ENCODE measurements at places on chromosomes 4 and X.

DNA sequence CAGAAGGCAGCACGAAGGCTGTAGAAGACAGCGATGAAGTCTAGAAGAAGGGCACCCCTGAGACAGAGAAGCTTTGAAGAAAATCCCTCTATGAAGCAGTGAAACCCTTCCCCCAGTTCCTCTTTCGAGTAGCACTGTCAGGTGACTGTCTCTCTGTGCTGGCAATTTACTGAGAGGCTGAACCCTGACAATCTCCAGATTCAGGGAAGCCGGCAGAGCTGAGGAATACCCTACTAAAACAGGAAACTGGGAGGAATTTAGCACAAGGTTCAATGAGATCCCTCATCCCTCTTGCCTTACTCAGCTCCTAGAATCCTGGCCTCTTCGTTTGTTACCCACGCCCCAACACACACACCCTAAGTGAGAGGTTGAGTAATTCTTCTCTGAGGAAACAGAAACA is 239.7 kb upstream of the NOCT start:
- DNase-seq = no peak

- no peak for DNase-seq
Measured at GRCh38 chrX:16357902-16358301, 190.6 kb downstream of the MAGEB17 start.

DNA sequence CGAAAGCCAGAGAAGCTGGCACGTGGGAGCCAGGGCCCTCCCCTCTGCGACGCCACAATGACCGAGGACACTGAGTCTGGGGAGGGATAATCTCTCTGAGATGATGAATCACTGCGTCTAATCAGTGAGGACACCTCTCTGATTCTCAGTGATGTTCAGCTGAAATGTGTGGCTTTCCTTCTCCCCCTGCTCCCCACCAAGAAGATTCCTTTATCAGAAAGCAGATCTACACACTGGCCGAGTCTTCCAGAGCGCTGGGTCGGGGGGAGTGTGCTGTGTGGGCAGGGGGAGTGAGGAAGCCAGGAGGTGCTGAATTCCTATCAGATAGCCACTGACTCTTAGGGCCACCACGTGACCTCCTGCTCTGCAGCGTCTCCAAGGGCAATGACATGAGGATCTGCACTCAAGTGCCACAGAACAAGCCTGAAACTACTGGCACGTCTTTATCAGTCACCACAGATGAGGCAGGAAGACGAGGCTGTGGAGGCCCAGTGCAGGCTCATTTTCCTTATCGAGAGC is 89.2 kb downstream of the GATB start:
- no peak for DNase-seq

GRCh38 chr4:159950707-159951106 is 847.8 kb downstream of the RAPGEF2 start:
- DNase-seq = no peak

- DNase-seq = no peak
Measured at GRCh38 chr4:174449944-174450785, 72.1 kb downstream of the HPGD start.

- DNase-seq = peak; percentile 99
Measured at GRCh38 chr4:54082168-54082567, 17.8 kb upstream of the CHIC2 start.

GRCh38 chrX:106716463-106716862 is 10.0 kb upstream of the RNF128 start:
- DNase-seq = no peak

DNA sequence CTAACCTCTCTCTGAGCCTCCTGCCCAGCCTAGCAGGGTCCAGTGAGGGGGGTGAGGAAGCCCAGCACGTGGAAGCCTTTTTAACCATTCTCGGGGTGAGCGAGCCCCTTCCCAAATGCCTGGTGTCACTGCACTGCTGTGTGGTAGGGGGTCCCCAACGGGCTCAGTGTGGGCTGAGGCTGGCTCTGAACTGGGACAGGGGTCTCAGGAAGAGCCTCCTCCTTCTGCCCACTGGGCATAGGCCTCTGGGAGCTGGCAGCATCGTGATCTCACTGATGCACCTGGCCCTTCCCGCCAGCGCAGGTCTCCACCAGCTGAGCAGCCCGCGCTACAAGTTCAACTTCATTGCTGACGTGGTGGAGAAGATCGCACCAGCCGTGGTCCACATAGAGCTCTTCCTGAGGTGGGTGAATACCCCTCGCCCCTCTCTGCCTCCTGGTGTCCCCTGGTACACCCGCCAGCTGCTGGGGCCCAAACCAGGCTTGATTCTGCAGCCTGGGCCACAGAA is 12.6 kb downstream of the HTRA3 start:
- DNase-seq = no peak

GRCh38 chr4:931960-932712 is at the start of the genes GAK and TMEM175:
Gene GAK (minus strand): TSS chr4:932316. CDS start chr4:932187, 129 bp downstream.
Gene TMEM175 (plus strand): TSS chr4:932460. CDS start chr4:947740, 15,280 bp downstream.
- peak; percentile 95 for DNase-seq

DNA sequence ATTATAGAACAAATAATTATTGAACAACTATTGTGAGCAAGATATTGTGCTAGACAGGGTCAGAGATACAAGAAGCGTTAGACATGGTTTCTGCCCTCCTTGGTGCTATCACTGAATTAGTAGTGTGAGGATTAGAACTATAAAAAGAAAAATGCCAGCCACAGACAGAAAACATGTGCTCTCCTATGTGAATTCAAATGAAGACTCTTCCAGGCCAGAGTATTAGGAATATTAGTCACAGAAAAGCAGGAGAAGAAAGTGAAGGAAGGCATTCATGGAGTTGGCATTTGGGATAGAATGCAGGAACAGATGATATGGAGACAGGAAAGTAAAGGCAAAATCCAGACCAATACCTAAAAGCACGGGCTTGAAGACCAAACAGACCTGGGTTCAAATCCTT is 179.6 kb upstream of the TENM3 start:
- DNase-seq = no peak

- DNase-seq = no peak
Measured at GRCh38 chrX:137748827-137749226, 182.9 kb downstream of the ZIC3 start.

DNA sequence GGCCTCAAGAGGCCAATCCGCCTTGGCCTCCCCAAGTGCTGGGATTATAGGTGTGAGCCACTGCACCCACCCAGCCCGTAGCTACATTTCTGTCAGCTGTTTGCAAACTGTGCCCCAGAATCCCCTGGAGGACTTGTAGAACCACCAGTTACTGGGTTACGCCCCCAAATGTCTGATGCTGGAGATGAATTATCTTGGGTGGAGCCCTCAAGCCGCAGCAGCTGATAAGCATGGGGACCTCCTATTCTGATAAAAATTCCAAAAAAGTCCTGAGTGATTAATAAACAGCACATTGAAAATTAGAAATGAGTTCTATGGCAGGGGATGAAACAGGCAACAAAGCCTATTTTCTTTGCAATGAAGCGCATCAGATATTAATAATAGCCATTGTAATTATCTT is 105.0 kb downstream of the PTTG2 start:
- DNase-seq = no peak

GRCh38 chr4:176735300-176735699 is 57.4 kb downstream of the VEGFC start:
- peak; percentile 34 for DNase-seq

GRCh38 chr4:175805846-175806245 is 6.2 kb downstream of the GPM6A start:
- no peak for DNase-seq

DNA sequence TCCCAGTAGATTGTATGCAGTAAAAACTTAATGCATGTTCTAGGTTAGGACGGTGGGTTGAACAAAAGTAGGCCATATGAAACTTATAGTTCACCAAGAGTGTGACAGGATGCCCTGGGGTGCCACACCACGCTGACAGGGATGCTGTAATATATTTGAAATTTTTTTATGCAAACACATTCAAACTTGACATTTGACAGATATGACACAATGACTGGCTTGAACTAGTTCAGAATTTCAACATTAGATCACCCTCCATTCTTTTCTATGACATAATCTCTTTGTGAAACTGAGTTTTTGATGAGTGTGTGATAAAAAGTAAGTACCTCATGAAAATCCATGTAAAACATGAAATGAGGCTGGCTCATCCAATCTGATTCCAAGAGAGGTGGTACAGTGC is 198.4 kb downstream of the PALLD start:
- DNase-seq = peak; percentile 49

DNA sequence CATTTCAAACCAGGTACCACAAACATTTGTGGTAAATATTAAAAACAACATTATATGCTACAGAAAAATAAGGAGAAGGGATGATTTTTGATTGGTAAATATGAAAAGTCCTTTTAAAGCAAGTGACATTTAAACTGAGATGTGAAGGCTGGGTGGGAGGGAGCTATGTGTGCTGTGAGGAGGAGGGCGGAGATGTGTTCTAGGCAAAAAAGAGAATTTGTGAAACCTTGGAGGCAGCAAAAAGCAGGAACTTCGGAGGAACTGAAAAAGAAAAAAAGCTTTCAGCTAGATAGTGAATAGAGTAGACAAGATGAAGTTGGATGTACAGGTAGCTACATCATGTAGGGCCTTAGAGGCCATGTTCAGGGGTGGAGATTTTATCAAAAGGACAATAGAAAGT is 10.1 kb upstream of the ARAP2 start:
- DNase-seq = no peak

DNA sequence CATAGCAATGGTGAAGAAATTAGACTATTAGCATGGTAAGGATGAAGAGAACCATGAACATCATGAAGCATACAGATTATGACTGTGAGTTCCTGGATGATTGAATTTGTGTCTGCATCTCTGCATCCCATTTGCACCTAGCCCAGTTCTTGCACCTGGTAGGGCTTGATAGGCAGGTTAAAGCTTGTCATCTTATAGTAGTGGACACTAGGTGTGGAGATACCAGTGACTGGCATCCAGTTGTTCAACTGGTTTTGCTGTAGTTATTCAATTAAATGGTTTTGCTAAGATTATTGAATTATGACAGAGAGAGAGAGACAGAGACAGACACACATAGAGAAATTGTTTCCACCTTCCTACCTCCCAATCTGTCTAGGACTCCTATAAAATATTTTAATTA is 5.0 kb downstream of the ADH7 start:
- no peak for DNase-seq

DNA sequence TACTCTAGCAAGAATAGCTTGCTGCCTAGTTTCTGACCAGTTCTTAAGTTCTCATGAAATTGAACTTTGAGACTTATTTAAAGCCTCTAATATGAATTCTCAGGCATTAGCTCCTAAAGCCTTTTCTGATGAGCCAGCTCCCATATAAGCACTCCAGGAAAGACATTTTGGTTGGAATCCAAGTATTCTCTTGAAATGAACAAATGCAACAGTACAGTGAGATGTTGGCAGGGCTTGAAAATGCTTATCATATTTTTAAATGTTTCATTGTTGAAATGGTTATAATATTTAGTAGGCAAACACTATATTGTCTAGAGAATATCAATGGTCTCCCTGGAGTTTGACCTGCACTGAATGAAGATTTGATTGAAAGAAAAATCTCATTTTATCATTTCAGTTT is 240.3 kb downstream of the ANK2 start:
- DNase-seq = peak; percentile 87

GRCh38 chr4:139530833-139531427 is 25.1 kb downstream of the SETD7 start:
- peak; percentile 37 for DNase-seq

DNA sequence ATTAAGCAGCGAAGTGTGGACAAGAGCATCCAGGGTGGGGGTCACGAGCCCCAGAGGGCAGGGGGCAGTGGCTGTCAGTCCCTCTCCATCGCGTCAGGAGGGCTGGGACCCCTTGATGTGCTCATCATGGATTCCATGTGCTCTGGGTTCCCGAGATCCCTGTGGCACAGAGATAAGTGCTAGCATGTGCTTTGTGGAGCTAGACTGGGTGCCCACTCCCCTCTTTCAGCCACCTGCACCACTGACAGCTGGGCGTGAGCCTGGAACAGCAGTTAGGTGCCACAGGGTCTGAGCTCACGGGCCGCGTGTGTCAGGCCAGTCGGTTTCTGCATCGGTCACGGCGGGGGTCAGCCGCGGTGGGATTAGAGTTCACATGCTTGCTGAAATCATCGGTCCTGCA is 24.3 kb downstream of the CPZ start:
- DNase-seq = no peak

DNA sequence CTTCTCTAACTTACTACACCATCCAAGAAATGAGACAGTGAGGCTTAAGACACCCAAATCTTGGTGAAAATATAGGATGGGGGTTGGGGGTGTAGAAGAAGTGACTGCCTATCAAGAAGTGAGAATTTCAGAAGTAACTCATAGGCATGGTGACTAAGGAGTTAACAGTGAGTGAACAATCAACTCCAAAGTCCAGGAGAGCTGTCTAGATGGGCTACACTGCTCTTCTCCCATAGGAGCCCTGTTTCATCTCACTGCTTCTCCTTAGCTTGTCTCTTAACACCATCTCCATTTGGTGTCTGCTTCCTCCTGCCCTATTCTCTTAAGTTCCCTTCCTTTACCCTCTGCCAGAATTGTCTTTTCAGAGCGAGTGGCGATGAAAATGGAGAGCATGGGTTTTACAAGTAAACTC is 22.7 kb downstream of the FABP2 start:
- no peak for DNase-seq

DNA sequence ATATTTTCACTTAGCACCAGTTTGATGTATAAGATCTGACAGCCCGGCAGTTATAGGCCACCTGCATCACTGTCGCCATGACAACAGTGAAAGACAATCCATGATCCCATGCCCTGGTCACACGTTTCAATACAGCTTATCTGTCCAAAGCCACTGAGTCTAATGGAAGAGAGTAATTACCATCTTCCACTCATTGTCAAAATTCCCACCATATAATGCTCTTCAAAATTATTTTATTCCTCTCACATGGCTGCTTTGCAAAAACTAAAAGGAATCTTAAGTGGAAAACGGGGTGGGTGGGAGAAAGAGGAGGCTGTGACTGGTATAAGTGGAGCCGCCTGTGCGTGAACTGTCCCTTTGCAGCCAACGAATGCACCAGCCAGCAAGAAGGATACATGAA is 44.2 kb downstream of the MAML3 start:
- no peak for DNase-seq

- DNase-seq = no peak
Measured at GRCh38 chr4:28358606-28359005, 1498.0 kb downstream of the STIM2 start.

- DNase-seq = no peak
Measured at GRCh38 chrX:129773649-129774458, 5.9 kb upstream of the SASH3 start.

DNA sequence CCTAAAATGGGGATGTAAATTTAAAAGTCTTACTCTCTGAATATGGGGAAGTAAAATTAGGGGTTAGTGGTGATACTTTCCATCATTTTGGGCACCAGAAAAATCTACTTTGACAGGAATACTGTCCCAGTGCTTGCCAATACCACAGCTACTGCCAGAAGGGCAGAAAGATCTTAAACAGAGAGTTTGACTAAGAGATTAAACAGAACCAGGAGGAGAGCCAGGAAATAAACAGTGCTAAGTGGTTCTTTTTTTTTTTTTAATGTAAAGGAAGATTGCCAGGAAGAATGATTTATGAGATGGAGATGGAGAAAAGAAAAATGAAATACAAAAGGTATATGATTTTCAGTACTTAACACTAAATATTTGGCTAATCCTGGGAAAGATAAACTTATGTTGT is 126.8 kb downstream of the RTL3 start:
- DNase-seq = no peak

GRCh38 chr4:16231570-16232245 is 5.4 kb upstream of the TAPT1 start:
- DNase-seq = no peak

GRCh38 chrX:155334486-155335336 is at the start of gene CLIC2:
Gene CLIC2 (minus strand): TSS chrX:155334614. CDS start chrX:155334427, 187 bp downstream.
- DNase-seq = peak; percentile 76

GRCh38 chrX:154486052-154486395 is 391 bp downstream of the UBL4A start:
- DNase-seq = no peak

GRCh38 chrX:153645151-153645550 is 1.9 kb upstream of the DUSP9 start:
- DNase-seq = no peak

- DNase-seq = no peak
Measured at GRCh38 chr4:36414248-36414647, 132.8 kb downstream of the DTHD1 start.
